T-cell (primary cell): ENCODE measurements at places on chromosomes 7 and 10.

DNA sequence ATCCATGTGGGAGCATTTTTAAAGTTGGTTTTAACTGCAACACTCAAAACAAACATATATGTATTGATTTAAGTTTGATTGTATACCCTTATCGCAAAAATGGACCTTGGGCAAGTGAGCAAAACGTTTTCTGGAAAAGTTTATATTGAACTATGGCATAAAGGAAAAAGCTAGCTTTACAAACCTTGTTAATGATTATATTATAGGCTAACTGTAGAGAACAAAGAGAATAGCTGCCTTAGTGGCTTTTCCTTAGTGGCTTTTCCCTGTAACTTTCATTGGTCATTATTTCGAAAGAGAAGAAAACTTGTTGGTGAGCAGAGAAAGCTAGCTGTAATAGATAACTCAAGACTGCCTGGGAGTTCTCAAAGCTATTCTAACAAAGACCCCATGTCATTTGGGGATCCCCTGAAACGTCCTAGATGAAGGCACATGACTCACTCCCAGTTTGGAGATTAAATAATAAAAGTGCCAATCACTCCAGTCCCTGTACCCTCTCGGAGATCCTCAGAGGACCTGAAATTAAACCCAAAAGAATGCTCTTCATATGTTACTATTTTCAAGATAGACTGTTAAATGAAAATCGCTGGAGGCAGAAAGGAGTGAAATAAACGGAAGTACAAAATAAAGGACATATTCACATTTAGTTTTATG is 92.1 kb downstream of the SRI start:
- DNase-seq, result no peak

GRCh38 chr10:98472196-98472595 is 25.5 kb upstream of the HPS1 start:
- no peak for DNase-seq

GRCh38 chr7:16531707-16532106 is 5.1 kb downstream of the LRRC72 start:
- no peak for DNase-seq

GRCh38 chr10:122863216-122864193 is 15.9 kb downstream of the FAM24B start:
- no peak for DNase-seq

DNA sequence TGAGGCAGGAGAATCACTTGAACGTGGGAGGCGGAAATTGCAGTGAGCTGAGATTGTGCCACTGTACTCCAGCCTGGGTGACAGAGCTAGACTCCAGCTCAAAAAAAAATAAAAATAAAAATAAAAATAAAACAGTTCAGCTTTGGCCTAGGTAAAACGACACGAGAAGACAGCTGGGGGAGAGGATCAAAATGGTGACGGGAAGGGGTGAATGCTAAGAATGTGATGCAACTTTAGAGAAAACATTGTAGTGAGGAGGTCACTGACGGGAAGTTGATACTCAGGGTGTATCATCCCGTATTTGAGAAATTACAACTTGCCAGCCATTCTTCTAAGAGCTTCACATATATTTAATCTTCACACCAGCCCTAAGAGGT is 1.1 kb downstream of the NDST2 start:
- no peak for DNase-seq

DNA sequence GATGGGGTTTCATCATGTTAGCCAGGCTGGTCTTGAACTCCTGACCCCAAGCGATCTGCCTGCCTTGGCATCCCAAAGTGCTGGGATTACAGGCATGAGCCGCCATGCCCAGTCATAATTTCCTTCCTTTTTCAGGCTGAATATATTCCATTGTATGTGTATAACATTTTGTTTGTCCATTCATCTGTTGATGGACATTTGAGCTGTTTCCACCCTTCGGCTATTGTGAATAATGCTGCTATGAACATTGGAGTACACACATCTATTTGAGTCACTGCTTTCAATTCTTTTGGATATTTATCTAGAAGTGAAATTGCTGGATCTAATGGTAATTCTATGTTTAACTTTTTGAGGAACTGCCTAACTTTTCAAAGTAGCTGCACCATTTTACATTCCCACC is 34.6 kb downstream of the TLX1 start:
- no peak for DNase-seq

DNA sequence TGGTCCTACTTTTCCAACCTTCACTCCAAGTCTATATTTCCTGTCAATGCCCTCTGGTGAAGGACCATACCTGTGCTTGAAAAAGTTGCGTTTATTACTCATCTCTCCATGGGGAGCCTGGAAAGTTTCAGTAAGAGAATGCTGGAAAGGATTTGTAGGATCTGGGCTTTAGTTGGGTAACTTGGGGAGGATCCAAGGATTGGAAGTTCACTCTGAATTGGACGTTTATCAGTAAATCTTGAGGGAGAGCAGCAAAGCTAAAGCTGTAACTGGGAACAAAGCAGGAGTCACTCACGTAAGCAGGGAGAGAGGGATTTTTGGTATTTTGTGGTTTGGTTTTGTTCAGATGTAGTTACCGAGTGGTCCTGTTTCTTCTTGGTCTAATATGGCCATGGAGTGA is 51.4 kb upstream of the NPVF start:
- DNase-seq, result no peak

GRCh38 chr7:142804728-142805207 is 34.0 kb downstream of the PRSS2 start:
- DNase-seq, result no peak

DNA sequence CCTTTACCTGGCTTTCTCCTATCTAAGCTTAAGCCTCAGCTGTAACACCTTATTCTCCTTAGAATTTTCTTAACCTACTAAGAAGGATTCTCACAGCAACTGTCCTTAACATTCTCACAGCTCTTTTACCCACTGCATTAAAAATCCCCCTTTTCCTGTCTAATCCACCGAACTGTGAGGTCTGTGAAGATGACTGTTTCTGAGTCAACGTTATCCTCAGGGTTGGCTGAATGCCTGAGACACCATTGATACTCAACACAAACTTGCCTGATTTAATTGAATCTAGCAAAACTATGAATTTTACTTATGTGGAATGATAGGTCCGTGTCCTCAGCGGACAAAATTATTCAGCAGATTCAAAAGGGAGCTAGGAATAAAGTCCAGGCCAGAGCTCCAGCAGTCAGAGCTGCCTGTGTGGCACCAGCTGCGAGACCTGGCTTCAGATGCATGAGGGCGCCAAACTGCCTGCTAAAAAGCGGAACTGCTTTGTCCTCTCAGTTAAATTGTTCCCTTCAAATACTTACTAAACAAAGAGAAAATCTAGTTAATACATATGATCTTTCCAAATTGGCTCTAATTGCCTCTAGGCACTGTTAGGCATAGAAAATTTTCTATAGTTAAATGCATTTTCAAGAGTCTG is 33.4 kb upstream of the VWDE start:
- DNase-seq, result no peak

- no peak for DNase-seq
Measured at GRCh38 chr10:97047788-97048187, 138.0 kb downstream of the SLIT1 start.

GRCh38 chr10:74587109-74587854 is 239.1 kb upstream of the KAT6B start:
- DNase-seq, result no peak

DNA sequence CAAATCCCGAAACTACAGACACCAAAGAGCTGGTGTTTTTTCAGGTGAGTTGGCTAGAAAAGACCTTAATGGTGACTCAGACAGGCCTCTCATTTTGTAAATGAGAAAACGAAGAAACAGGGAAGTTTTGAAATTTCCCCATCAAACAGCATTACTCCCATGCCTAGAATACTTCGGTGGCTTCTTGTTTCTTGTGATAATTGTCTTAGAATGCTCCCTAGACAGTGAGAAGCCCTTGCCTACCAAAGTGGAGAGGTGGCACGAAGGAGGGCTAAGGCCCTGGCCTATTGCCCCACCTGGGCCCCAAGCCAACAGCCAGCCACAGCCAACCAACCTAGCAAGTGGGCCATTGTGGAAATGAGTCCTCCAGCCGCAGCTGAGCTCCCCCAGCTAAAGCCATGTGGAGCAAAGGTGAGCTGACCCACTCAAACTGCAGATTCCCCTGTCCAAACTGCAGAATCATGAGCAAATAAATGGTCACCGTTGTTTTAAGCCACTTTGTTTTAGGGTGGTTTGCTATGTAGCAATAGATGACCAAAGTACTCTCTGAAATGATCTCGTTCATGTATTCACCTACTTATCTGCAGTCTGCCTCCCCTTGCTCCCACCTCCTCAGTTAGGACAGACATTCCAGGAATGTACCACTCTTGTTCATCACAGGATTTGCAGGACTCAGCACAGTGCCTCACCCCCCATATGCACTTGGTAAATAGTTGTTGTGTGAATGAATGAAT is 97.7 kb upstream of the FGFR2 start:
- no peak for DNase-seq

DNA sequence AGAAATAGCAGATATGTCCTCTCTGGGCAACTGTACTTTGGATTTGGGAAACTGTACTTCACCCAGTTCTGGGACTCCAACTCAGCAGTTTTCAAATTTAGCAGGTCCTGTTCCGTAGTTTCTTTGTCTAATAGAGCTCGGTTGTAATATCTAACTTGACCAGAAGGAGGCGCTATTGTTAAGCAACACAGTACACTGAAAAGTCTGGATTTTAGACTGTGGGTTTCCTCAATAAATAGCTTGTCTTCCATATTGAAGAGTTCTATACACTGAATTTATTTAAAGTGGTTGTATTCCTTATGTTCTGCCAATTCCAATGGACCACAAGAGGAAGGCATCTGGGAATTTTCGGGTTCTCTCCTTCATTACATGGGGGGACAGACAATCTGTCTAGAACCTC is 39.8 kb downstream of the ELFN1 start:
- no peak for DNase-seq

DNA sequence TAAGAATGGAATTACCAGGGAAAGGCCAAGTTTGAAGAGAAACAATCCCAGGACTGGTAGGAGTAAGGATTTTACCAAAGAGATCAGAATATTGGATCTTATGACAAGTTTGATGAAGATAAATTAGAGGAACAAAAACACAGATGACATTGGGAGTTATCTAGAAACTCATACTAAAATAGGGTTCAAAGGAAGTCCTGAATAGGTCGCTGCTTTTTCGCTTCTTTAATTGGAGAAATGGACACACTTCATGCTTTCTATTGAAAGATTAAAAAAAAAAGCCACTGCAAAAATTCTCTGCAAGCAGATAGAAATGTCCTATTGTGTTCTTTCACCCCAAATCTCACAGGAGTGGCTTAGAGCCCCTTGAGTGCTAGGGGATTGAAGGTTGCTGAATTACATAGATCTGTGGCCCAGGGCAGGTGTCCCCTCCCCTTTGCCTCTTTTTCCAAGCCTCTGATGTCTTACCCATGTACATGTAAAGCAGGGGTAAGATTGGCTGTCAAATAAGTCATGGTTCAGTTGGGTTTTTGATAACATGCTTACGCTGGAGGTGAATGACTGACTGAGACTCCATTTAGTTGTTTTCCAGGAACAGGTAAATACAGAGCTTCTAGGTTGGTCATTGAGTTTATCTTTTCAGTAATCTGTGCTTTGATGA is 152.0 kb downstream of the OR13A1 start:
- DNase-seq, result no peak

- DNase-seq, result no peak
Measured at GRCh38 chr10:34869135-34869836, 54.2 kb upstream of the PARD3 start.

DNA sequence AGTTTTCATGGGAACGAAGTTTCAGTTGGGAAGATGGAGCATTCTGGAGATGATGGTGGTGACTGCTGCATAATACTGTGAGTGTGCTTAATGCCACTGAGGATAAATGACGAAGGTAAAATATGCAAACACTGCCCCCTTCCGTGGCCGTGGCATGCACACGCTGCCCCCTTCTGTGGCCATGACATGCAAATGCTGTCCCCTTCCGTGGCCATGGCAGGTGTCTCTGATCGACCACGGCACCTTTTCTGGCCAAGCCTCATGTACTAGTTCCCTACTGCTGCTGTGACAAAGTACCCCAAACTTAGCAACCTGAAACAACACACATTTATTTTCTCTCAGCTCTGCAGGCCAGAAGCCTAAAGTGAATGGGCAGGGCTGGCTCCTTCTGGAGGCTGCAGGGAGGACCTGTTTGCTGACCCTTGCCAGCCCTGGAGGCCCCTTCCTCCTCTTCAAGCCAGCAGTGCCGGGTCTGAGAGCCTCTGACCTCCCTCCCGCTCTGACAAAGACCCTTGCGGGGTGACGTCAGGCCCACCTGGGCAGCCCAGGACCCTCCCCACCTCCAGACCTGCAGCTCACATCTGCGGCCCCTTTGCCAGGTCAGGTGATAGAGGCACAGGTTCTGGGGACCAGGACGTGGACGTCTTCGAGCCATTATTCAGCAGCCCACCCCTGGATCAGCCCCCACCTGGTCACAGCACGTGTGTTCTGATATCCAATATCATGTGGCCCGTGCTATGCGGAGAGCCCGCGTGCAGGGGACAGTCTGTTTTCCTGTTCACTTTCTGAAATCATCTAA is 82.0 kb downstream of the MICALL2 start:
- no peak for DNase-seq

- DNase-seq, result no peak
Measured at GRCh38 chr7:19404912-19405329, 259.7 kb upstream of the FERD3L start.

DNA sequence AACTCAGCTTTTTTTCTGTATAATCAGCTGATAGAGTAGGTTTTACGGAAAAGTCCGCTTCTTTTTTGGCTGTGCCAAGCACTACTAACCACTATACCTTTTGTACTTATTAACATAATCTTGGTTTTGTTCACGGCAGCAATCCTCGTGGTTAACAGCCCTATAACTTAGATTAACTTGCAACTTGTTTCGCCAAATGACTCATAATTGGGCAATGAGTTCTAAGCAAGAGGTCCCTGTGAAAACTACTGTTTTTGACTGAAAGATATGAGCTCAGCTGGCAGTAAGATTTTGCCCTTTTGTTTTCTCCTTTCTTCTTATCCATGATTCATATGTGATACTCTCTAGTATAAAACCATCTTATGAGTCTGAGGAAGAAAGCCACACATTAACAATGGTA is 345.0 kb upstream of the PCDH15 start:
- DNase-seq, result no peak

DNA sequence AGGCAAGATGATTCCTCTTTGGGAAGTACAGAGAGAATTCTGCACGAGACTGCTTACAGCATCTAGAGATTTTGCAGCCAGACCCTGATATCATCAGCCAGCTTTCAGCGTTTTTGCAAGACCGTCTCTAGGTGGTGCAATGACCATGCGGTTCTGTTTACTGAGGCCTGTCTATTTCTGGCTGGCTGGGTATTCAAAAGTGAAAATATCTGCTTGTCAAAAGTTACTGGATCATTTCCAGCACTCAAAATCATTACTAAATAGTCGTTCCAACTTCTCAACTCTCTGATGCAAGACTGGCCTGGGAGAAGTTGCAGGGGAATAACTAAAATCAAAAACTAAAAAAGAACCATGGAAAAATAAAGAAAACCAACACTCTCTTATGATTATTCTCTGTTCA is 240.1 kb downstream of the ELMO1 start:
- peak; percentile 30 for DNase-seq
